ENCODE measurements at places on chromosomes 1 and 21. TPM values are rescaled to one million over a fixed set of nuclear protein-coding genes. Genes with fewer than 3 reads are reported as not detected.

The INSRR gene
- polyA plus RNA-seq: not detected

The LMX1A gene
- not detected for polyA plus RNA-seq

DNA sequence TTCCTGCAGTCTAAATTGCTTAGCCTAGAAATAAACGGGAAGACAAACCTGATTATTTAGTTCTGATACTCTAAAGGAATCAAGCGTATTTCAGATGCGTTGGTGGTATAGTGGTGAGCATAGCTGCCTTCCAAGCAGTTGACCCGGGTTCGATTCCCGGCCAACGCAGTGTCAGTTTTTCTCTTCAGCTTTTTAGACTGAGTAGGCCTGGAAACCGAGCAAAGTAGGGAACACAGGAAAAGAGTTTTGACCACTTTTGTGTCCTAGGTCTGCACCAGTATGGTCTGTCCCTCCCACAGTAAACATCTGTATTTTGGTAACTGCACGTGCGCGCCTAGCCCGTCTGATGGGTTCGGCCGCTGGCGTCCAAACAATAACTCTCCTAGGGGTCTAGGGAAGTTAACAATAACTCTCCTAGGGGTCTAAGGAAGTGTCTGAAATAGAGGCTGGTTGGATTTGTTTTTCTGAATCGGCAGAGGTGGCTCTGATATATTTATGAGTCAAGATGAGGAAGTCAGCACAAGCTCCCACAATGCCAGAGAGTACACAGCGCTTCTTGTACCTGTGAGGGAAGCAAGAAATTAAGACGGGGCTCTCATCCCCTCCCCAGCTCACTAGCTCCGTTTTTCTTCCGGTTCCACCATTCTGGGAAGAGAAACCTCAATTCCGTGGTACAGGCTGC, 15.6 kb upstream of the HJV start:
- peak; percentile 94 for DNase-seq

DNA sequence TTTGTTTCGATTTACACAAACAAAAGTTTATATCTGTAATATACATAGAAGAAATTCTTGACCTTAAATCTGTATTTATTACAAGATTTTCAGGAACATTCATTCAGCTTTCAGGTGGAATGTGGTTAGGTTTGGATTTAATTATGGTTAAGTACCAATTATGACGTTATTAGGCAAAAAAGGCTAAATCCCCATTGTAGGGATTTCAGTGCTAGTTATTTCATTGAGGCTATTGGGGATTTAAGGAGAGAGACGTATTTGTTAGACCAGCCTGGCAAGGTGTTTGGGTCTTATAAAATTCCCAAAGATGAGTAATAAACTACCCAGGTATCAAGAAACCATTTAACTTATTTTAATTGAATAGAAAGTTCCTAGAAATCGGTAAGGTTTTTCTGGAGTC, 26.0 kb downstream of the PRKAA2 start:
- DNase-seq: no peak

DNA sequence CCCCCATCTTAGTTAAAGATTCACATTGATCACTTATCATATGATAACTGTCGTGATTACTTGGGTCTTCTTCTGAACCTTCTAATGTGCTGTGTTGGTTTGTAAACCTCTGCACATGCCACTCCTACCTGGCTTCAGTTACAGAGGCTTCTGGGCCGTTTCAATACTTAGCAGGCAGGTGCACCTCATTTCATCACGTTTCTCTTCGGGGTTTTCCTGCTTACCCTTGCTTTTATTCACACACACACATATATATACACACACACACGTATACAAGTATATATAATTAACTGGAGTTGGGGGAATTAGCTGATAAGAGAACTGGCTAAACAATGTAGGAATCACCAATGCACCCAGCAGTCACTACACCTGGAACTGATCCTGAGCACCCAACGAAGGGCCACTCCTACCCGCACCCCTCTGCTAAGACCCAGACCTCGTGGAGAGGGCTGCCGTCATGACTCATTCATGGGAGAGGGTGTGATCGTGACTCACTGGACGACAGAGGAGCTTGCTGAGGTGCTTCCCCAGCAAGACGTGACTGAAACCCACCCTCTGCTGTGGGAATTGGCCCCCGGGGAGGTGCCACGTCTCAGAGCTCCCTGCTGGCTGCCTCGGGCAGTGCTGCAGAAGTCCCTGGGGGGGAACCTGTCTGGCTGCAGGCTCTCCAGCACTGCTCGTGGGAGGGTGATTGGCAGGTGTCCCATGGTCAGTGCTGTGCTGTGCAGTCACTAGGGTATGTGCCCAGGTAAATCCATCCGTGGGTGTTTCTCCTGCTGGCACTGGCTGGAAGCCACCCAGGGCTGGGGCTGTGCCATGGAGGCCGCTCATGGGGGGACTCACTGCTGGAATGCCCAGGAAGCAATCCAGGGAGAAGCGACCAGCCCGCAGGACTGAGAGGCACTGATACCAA, 166.6 kb downstream of the DYRK1A start:
- peak; percentile 29 for DNase-seq

GRCh38 chr1:115347282-115347681, 9.2 kb upstream of the NGF start:
- DNase-seq: no peak

- DNase-seq: no peak
These were observed 106.1 kb downstream of the APP start for GRCh38 chr21:26064506-26064905.

GRCh38 chr1:7313081-7313546, 458.0 kb upstream of the VAMP3 start:
- DNase-seq: peak; percentile 72

- DNase-seq: peak; percentile 57
These were observed 34.7 kb downstream of the THRAP3 start for GRCh38 chr1:36258960-36259344.
